ENCODE measurements at places on chromosomes 1 and 21.

DNA sequence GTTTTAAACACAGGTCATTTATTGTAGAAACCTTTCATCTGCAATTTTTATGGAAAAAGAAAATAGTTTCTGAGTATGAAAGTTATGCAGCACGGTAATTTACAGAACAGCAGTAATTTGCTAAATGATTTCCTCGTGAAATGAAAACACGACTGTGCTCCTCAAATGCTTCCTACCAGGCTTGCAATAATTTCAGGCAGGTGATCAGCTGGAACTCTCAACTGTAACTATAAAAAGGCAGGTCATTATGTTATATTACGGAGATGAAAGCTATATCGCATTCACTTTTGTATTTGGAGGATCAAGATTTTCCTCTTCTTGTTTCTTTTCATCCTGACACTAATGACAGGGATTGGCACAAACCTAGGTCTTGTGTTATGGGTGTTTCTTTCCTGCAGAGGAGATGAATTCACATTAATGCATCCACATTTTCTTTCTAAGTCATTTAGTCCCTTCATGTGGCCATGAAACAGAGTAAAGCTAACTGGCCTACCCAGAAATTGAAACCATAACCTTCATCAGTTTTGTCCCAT is 57.4 kb downstream of the SAMSN1 start:
- no peak for DNase-seq

GRCh38 chr1:184190616-184191015 is 139.1 kb downstream of the TSEN15 start:
- DNase-seq = no peak

DNA sequence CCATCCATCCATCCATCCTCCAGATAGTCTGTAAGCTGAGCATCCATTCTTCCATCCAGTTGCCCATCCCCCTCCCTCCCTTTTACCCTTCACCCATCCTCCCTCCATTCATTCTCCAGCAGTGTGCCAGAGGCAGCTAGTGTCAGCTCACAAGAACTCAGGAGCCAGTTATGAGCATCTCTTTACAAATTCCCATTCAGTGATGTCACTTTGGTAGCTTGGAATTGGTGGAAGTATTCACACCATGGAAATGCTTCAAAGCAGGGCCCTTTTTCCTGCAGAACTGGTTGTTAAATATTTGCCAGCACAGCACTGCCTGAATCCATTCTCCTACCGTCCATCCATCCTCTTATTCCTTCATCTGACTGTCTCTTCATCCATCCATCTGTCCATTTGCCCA is 72.5 kb downstream of the ARHGEF10L start:
- peak; percentile 67 for DNase-seq

DNA sequence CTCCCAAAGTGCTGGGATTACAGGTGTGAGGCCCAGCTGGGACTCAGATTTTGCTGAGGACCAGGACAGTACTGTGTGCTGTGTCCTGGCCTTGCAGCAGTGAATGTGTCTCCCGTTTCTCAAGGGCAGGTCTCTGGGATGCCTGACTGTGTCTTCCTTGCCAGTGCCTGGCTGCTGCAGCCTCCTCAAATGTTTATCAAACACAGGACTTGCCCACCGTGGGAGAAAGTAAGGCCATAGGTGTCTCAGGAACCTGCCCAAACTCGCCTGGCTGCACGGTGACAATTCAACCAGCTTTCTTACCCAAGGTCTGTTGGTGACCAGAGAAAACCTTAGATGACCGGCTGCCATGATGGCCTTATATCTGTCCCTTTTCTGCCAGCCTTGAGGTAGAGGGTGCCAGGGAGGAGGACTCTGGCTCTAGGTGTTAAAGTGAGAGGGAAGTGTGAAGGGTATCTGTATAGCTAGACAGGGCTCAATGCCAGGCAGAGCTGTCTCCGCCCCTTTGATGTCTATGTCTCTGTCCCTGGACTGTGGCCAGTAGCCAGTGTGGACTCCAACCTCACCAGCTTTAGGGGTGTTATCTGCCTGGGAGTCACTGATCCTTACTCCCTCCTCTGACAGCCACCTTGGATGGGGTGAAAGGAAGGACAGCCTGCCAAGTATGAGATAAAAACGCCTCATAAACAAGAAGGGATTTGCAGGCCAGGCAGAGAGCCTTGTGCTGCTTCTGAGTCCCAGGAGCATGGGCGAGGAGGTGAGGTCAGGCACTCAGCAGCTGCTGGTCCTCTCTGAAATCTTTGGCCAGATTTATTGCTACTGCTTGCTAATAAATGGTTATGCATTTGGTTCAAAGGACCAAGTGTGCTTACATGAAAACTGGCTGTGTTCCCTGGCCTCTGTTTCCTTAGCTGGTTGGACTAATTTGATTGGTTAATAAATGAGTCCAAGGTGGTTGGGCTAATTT is 22.3 kb downstream of the IL6R start:
- peak; percentile 29 for DNase-seq

- no peak for DNase-seq
These were observed 819.0 kb upstream of the ADGRL4 start for GRCh38 chr1:79825551-79825950.

DNA sequence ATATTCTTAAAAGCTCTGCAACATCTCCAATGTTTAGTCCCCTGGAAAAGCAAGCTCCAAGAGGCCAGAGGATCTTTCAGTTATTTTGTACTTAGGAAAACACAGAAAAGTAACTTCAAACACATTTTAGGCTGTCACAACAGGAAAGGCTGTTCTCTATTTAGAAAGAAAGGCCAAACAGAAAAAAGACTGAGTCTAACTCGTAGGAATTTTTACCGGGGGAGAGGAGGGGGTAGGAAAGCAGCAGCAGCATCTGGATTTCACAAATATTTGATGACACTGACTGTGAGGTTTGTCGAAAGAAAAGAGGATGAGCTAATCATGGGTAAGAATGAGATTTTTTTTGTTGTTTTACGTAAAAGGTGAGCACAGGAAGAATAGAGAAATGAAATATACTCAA is 107.1 kb downstream of the EIF4G3 start:
- peak; percentile 82 for DNase-seq

GRCh38 chr1:186438567-186438966 is 22.3 kb downstream of the PDC start:
- no peak for DNase-seq

DNA sequence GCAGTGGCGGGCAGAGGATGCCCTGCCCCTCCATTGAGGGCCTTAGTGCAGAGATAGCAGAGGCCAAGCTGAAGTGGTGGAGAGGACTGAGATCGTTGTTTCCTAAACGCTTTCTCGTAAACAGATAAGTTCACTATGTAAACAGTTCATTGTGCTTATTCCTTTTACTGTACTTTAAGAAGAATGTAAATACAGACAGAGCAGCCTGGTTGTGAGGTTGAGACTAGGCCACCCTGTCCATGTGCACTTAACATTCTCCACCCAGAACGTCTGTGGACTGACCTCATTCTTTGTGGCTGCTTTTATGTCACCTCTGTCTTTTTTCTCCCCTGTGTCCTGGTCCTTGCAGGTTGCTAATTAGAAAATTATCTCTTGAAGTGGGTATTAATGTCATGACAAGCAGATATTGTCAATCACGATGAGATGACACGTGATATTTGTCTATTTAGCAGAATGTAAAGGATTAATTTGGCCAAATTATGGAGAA is 8.5 kb downstream of the CENPS start:
- DNase-seq = no peak

Measured in fibroblast of upper back skin (primary cell).